ENCODE measurements at places on chromosomes 7 and 10.
A peak's percentile ranks its signal among the peaks of the same experiment; 100 is the strongest.

DNA sequence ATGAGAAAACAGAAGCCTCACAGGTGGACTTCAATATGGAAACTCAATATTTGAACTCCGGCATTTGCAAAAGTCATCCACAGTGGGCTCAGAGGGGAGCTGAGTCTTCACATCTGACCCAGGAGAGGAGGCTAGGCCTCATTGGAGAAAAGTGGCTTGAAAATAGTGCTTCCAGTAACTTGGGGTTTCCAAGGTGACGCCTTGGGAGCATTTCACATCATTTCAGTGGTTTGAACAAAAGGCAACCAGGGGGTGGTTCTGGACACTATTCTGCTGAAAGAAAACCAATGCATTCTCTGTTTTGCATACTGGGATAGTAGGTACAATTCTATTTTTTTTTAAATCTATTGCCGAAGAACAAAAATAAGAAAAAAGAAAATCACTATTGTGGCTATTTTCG lies 599.2 kb upstream of the POM121L12 start:
- DNase-seq: no peak
- H3K36me3 ChIP-seq: no peaks in the 10 kb centered on the region
- no peaks in the 10 kb centered on the region for H3K27me3 ChIP-seq
- no peak overlapping the region for H3K27ac ChIP-seq
- no peak overlapping the region for H3K4me3 ChIP-seq
- H3K4me1 ChIP-seq: no peaks in the 10 kb centered on the region

- H3K4me3 ChIP-seq: no peak overlapping the region
- peaks cover 10% of the 10 kb centered on the region for H3K4me1 ChIP-seq
- no peaks in the 10 kb centered on the region for H3K36me3 ChIP-seq
- no peak for DNase-seq
- H3K27me3 ChIP-seq: no peaks in the 10 kb centered on the region
- H3K27ac ChIP-seq: no peak overlapping the region
These were observed 408.0 kb downstream of the RPS24 start for GRCh38 chr10:78441694-78442093.

DNA sequence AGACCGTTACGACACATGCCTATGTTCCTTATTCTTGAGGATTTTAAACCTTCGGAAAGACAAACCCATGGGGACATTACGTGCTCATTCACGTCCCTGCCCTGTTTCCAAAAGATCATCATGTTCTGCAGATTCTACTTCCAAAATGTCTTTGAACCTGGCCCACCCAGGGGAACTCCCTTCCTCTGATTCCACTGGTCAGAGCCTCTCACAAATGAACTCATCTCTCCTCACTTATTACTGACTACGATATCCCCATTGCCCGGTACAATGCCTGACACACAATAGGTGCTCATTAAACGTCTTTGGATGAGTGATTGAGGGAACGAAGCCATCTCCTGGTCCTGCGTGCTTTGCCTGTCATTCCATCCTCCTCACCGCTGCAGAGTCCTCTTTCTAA lies 168.3 kb upstream of the RNF32 start:
- no peak for DNase-seq
- H3K4me1 ChIP-seq: peaks cover 12% of the 10 kb centered on the region
- H3K4me3 ChIP-seq: no peak overlapping the region
- no peak overlapping the region for H3K27ac ChIP-seq
- H3K36me3 ChIP-seq: no peaks in the 10 kb centered on the region

DNA sequence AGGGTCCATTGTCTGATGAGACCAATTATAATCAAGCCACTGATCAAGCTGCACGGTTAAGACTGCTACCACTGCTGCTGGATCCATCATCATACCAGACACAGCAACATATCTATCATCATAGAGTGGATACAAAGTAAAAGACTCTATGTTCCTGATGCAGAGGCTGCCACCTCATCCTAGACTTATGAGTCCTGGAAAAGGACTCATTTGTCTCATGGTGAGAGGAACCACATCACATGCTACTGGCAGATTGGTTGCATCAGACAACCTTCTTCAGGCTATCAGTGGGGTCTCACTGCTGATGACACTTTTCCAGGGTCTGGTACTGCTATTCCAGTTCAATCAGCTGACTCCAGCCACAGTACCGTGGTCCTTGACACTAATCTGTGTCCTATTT lies 79.0 kb downstream of the ABI1 start:
- DNase-seq: peak; percentile 18
- H3K27me3 ChIP-seq: no peaks in the 10 kb centered on the region
- peak overlapping the region; percentile 96 for H3K27ac ChIP-seq

DNA sequence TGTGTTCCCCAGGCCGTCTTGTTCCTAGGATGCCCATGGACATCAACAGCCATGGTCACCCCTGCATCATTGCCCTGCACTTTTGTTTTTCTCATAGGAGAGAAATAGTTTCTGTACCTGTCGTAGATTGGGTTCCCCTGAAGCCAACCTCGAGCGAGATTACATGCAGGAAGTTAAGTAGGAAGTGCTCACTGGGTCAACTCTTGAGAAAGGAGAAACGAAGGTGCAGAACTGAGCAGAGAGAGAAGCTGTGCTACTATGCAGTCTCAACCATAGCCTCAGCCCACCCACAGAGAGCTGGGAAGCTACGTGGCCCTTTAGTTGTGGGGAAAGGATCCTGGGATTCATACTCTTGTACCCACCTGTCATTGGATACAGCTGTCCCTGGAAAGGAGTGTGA lies 165.2 kb downstream of the HERPUD2 start:
- no peak overlapping the region for H3K4me3 ChIP-seq
- no peak for DNase-seq
- peaks cover 13% of the 10 kb centered on the region for H3K4me1 ChIP-seq
- H3K36me3 ChIP-seq: no peaks in the 10 kb centered on the region

Measured in PC-3 (cell line).